ENCODE measurements at places on chromosomes 4 and X. TPM values are rescaled to one million over a fixed set of nuclear protein-coding genes. Genes with fewer than 3 reads are reported as not detected.

DNA sequence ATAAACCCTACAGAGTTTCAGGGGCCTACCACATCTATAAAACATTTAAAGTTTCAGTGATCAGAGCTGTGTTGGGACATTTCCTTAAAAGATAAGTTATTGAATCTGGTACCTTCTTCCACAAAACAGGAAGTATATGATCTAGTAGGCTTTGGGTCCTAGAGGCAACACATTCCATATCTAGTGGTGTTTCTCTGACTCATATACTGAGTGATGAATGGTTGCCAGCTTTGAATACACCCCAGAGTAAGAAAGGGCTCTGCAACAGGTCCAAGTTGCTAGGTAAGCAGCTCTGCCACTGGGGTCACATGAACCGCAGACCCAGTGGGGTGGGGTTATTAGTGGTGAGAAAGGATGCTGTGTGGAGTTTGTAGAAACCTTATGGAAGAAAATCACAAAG, 32.4 kb upstream of the BLTP1 start:
- no peaks in the 10 kb centered on the region for H3K27me3 ChIP-seq
- no peak overlapping the region for H3K4me3 ChIP-seq
- no peaks in the 10 kb centered on the region for H3K36me3 ChIP-seq

GRCh38 chrX:1596676-1597344, 5.4 kb downstream of the AKAP17A start:
- no peak for DNase-seq
- peaks cover 20% of the 10 kb centered on the region for H3K4me1 ChIP-seq
- H3K27me3 ChIP-seq: no peaks in the 10 kb centered on the region
- no peak overlapping the region for H3K27ac ChIP-seq
- peaks cover 90% of the 10 kb centered on the region for H3K36me3 ChIP-seq

DNA sequence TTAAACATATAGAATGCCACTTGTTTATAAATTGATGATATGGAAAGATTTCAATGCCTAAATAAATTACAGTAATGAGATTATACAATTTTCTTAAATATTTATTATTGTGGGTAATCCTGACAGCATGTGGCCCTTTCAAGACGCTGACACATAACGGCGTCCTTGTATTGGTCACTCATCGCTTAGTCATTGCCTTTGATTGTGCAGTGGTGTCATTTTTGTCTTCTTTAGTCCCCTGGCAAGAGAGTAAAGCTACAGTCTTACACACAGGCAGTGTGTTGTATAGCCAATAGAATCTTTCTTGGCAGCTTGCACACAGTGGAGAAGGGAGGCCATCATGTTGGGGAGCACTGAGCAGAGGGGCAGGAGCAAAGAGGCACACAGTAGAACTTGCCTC, 361.8 kb upstream of the GALNT7 start:
- H3K4me1 ChIP-seq: no peaks in the 10 kb centered on the region
- no peaks in the 10 kb centered on the region for H3K27me3 ChIP-seq
- no peaks in the 10 kb centered on the region for H3K36me3 ChIP-seq
- no peak for DNase-seq

GRCh38 chrX:40166582-40166981, 68.8 kb upstream of the BCOR start:
- no peak for DNase-seq
- H3K4me3 ChIP-seq: peak overlapping the region; percentile 26
- H3K27ac ChIP-seq: no peak overlapping the region
- H3K36me3 ChIP-seq: no peaks in the 10 kb centered on the region

DNA sequence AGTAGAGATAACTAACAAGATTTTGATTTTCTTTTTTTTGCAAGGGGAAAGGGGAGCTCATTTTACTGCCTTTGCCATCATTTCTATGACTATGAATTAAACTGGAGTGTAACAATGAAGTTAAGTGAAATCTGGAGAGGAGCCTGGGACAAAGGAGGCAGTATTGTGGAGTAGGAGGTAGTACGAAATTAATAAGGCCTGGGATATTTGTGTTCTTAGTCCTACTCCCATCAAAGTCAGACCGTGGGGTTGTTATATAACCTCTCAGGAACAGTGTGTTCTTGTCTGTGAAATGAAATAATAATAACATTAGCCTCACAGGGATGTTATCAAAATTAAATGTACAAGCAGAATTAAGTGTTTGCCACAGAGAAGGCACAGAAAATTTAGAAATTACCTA, 204.3 kb upstream of the EMCN start:
- no peak overlapping the region for H3K4me3 ChIP-seq
- H3K36me3 ChIP-seq: no peaks in the 10 kb centered on the region
- no peaks in the 10 kb centered on the region for H3K27me3 ChIP-seq
- no peak overlapping the region for H3K27ac ChIP-seq
- no peaks in the 10 kb centered on the region for H3K4me1 ChIP-seq

DNA sequence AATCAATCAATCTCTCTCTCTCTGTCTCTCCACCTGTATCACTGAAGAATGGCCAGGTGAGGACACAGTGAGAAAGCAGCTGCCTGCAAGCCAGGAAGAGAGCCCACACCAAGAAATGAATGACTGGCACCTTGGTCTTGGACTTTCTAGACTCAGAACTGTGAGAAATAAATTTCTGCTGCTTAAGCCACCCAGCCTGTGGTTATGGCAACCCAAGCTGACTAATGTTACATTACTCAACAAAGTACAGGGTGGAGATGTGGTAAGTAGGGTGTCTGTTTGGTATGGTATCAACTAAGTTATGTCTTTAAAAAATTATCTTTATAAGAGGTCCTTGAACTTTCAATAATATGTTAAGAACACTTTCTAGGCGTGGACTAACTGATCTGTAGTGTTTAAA, 159.3 kb downstream of the EPHA5 start:
- H3K4me3 ChIP-seq: no peak overlapping the region
- no peaks in the 10 kb centered on the region for H3K27me3 ChIP-seq
- DNase-seq: no peak

GRCh38 chr4:1784789-1785591, 8.1 kb upstream of the FGFR3 start:
- peaks cover 8% of the 10 kb centered on the region for H3K36me3 ChIP-seq
- no peak for DNase-seq
- H3K4me1 ChIP-seq: peaks cover 58% of the 10 kb centered on the region
- peak overlapping the region; percentile 27 for H3K27ac ChIP-seq
- no peaks in the 10 kb centered on the region for H3K27me3 ChIP-seq

- no peak overlapping the region for H3K27ac ChIP-seq
- H3K27me3 ChIP-seq: no peaks in the 10 kb centered on the region
- no peak for DNase-seq
- no peaks in the 10 kb centered on the region for H3K36me3 ChIP-seq
- no peaks in the 10 kb centered on the region for H3K4me1 ChIP-seq
- no peak overlapping the region for H3K4me3 ChIP-seq
These were observed 170.6 kb downstream of the ZNF330 start for GRCh38 chr4:141391293-141391692.

- no peaks in the 10 kb centered on the region for H3K36me3 ChIP-seq
- no peaks in the 10 kb centered on the region for H3K4me1 ChIP-seq
- peak overlapping the region; percentile 29 for H3K27ac ChIP-seq
- H3K4me3 ChIP-seq: no peak overlapping the region
- no peaks in the 10 kb centered on the region for H3K27me3 ChIP-seq
These were observed 101.6 kb downstream of the PDE5A start for GRCh38 chr4:119526786-119527550.

GRCh38 chr4:40987151-40987550, 227.2 kb downstream of the APBB2 start:
- no peak for DNase-seq
- H3K27ac ChIP-seq: no peak overlapping the region
- H3K4me1 ChIP-seq: peaks cover 7% of the 10 kb centered on the region
- no peak overlapping the region for H3K4me3 ChIP-seq
- no peaks in the 10 kb centered on the region for H3K36me3 ChIP-seq

GRCh38 chrX:113400193-113400704, 559.6 kb upstream of the AMOT start:
- H3K27me3 ChIP-seq: no peaks in the 10 kb centered on the region
- H3K27ac ChIP-seq: no peak overlapping the region
- DNase-seq: no peak

- no peak overlapping the region for H3K4me3 ChIP-seq
- H3K4me1 ChIP-seq: no peaks in the 10 kb centered on the region
- DNase-seq: no peak
- no peak overlapping the region for H3K27ac ChIP-seq
These were observed 151.8 kb downstream of the TSPAN5 start for GRCh38 chr4:98506462-98507132.

DNA sequence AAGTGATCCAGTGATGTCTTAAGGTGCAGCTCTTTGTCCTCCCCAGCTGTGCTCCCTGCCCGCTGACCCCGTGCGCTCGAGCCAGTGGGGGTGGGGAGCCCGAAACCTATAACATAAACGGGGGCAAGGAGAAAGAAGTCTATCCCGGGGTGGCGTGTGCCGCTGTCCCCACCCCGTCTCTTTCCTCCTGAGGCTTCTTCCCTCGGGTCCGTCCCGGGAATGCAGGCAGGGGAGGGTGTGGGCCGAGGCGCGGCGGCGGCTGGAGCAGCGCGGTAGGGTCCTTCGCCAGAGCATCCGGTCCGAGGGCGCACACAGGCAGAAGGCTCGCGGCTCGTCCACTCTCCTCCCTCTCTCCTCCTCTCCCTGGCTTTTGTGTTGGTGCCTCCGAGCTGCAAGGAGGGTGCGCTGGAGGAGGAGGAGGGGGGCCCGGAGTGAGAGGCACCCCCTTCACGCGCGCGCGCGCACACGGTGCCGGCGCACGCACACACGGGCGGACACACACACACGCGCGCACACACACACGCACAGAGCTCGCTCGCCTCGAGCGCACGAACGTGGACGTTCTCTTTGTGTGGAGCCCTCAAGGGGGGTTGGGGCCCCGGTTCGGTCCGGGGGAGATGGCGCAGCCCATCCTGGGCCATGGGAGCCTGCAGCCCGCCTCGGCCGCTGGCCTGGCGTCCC, at the start of gene RAB33A:
Gene RAB33A (plus strand): TSS at position 517 of the 681 bp plus-strand sequence. CDS start 101 bp downstream, at position 618.
- DNase-seq: no peak
- peak within 1 kb of the TSS; percentile 77 for H3K27ac ChIP-seq
- no peaks in the 10 kb centered on the region for H3K27me3 ChIP-seq
- no peaks in the 10 kb centered on the region for H3K36me3 ChIP-seq

DNA sequence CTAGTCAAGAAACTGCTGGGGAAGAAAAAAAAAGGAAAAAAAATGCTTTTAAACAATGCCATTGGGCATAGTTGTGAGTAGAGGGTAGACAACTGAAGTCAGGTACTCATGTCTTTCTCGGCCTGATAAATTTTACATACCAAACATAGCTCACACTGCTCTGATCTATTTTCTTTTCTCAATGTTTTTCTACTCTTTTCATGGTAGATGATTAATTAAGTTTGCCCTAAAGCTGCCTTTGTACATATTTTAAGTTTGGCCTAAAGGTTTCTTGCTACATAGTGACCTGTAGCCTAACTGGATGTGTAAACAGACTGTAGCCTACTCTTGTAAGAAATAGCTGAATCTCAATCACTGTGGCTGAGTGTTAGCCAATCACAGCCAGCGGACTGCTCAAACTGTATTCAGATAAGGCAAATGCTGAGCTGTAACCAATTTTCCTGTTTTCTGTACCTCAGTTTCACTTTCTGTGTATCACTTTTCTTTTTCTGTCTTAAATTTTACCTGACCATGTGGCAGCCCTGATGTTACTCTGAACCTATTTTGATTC, 121.0 kb downstream of the PCDH10 start:
- DNase-seq: no peak
- no peaks in the 10 kb centered on the region for H3K27me3 ChIP-seq
- H3K4me3 ChIP-seq: no peak overlapping the region

GRCh38 chrX:11426712-11427452, 133.7 kb downstream of the AMELX start:
- H3K4me3 ChIP-seq: peak overlapping the region; percentile 43
- H3K4me1 ChIP-seq: peaks cover 6% of the 10 kb centered on the region
- no peak overlapping the region for H3K27ac ChIP-seq

GRCh38 chr4:164012396-164013027, 518.0 kb downstream of the TMA16 start:
- no peak overlapping the region for H3K27ac ChIP-seq
- no peak for DNase-seq
- H3K36me3 ChIP-seq: no peaks in the 10 kb centered on the region
- H3K4me1 ChIP-seq: no peaks in the 10 kb centered on the region
- no peak overlapping the region for H3K4me3 ChIP-seq

DNA sequence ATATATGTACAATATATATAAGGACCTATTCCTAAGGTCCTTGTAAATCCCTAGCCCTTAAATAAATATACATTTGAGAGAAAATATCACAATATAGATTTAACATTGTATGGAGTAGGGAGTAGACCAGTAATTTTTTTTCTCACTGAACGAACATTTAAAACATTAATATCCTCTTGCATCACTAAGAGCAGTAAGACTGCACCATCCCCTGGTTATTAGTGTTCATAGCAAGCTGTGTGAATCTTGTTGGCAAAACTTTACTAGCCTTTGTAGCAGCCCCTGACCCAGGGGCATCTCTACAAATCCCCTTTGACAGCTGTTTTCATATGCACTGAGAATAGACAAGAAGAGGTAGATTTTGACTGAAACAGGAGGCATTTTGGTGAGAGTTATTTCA, 146.5 kb downstream of the IL1RAPL2 start:
- H3K4me1 ChIP-seq: no peaks in the 10 kb centered on the region
- H3K27ac ChIP-seq: no peak overlapping the region
- H3K4me3 ChIP-seq: no peak overlapping the region

GRCh38 chrX:8748855-8749254, 16.9 kb upstream of the ANOS1 start:
- no peak for DNase-seq
- H3K27ac ChIP-seq: no peak overlapping the region
- H3K27me3 ChIP-seq: peaks cover 10% of the 10 kb centered on the region

- H3K27ac ChIP-seq: no peak overlapping the region
- H3K27me3 ChIP-seq: no peaks in the 10 kb centered on the region
- no peaks in the 10 kb centered on the region for H3K4me1 ChIP-seq
- no peaks in the 10 kb centered on the region for H3K36me3 ChIP-seq
- DNase-seq: no peak
These were observed 575.7 kb downstream of the TRIML1 start for GRCh38 chr4:188714907-188715306.

NAA15 gene
- polyA plus RNA-seq: 18.1 TPM

SEC24B gene
- 27.9 TPM for polyA plus RNA-seq

GRPR gene
- polyA plus RNA-seq: 0.65 TPM

NHSL2 gene
- polyA plus RNA-seq: 7.7 TPM

ZCCHC12 gene
- polyA plus RNA-seq: 99.9 TPM

EGF gene
- 2.1 TPM for polyA plus RNA-seq
